ENCODE measurements at places on chromosomes 5 and 9.

DNA sequence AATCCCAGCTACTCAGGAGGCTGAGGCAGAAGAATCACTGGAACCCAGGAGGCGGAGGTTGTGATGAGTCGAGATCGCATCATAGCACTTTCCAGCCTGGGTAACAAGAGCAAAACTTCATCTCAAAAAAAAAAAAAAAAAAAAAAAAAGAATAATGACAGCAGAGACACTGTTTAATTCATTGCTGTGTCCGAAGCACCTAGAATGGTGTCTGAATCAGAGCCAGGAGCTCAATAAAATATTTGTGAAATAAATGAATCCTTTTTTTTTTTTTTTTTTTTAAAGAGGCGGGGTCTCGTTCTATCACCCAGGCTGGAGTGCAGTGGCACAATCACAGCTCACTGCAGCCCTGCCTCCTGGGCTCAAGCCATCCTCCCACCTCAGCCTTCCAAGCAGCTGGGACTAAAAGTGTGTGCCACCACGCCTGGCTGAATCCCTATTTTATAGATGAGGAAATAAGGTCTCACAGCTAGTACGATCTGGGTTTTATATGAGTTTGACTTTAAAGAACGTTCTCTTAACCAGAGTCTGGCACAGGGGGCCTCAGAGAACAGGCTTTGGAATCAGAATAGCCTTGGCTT, 47.8 kb downstream of the THOC3 start:
- DNase-seq, result no peak

DNA sequence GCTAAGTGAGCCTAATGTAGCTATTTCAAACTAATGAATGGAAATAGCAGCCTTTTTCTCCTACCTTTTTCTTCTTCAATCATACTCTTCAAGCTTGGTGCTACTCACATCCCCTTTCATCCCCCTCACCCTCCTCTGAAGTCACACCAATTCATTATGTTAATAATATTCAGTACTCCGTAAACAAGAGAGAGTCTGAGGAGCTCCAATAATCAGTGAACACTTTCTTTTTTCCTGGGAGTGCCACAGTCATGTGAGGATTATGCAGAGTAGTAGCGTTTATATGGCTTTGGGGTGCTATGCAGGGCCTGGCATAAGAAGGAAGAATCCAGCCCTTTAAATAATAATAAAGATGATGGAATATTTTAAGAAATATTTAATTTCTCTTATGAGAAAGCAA, 354.3 kb upstream of the CTNND2 start:
- DNase-seq, result no peak

- no peak for DNase-seq
Observed at GRCh38 chr9:82475584-82476301, 487.2 kb downstream of the SPATA31D1 start.

DNA sequence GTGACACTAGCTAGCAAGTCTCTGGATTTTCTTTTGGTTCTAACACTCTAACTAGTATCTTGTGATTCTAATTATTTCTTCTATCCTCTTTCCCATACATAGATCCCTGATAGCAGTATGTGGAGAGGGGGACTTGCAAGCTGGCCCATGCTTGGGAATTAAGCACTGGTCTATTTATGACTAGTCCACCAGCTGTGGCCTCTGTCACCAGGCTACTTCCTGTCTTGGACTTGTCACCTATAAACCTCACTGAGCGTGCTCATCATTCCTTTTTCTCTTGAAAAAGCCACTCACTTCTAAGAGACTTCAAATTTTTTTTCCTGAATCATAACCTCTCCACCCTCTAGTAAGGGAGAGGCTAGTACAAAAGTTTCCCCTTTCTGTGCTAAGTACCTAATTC, 32.3 kb upstream of the MAMDC2 start:
- no peak for DNase-seq

- DNase-seq, result no peak
Observed at GRCh38 chr5:143101121-143101520, 302.4 kb downstream of the NR3C1 start.

DNA sequence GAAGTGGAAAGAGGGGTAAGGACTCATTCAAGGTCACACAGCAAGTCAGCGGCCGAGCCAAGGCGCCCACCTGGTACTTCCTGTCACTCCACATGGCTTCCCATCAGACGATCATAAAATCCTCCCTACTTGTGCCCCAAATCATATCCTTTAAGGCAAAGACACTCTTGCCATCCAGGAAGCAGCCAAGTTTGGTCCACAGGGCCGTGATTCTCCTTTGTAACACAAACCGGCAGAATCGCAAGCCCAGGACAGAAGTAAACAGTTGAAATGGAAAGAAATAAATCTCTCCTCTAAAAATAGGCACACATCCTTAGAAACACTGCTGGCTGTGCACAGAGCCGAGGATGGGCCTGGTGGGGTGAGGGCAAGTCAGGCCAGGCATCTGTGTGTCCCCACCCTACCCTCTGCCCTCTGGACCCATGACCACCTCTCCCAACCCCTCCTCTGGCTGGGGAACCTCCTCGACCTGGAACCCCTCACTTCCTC, 30.5 kb downstream of the TMOD1 start:
- DNase-seq, result no peak

- DNase-seq, result no peak
Observed at GRCh38 chr5:6398570-6399230, 20.4 kb upstream of the MED10 start.

GRCh38 chr9:7130266-7130820, 372.6 kb downstream of the KDM4C start:
- no peak for DNase-seq

- no peak for DNase-seq
Observed at GRCh38 chr9:22158927-22159346, 149.8 kb upstream of the CDKN2B start.

DNA sequence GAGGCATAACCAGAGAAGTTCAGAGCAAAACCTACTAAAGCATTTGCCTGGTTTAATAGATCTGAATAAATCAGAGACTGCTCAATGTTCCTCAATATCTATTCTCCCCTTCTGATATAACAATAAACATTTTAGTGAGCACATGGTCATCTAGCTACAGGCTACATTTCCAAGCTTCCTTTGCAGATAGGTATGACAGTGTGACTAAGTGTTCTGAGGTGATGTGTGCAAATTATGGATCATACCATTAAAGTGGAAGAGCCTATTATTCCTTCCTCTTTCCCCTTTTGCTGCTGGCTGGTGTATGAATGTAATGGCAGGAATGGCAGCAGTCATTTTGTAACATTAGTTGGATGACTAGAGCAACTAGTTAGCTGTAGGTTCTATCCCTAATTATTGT, 285.8 kb upstream of the RASA1 start:
- no peak for DNase-seq

DNA sequence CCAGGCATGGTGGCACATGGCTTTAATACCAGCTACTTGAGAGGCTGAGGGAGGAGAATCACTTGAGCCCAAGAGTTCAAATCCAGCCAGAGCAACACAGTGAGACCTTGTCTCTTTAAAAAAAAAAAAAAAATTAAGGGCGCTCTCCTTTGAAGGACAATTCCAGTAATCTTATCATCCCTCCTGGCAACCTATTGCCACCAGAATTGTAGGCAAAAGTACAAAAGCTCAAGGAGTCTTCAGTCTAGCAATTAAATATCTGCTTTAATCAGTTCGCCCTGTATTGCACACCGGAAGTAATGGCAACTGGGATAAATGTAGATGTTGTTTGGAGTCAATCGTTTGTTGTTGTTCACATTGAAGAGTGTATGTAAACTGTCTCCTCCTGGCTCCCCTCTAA, 7.7 kb downstream of the SNX18 start:
- no peak for DNase-seq

DNA sequence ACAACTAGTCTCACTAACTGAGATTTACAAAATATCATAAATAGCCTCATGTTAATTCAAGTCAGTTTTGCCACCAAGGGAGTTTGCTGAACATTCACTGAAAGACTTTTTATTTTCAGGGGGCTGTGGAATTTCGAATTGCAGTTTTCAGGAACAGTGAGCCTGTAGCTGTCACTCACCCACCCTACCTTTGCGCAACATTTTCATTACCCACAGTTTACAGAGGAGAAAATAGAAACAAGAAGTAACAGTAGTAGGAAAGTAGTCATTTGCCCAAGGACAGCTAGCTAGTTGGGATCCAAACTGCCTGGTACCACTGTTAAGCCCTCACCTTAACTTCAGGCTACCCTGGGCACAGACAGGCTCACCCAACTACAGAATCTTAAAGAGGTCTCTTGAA, 154.1 kb downstream of the ADAMTS12 start:
- no peak for DNase-seq

DNA sequence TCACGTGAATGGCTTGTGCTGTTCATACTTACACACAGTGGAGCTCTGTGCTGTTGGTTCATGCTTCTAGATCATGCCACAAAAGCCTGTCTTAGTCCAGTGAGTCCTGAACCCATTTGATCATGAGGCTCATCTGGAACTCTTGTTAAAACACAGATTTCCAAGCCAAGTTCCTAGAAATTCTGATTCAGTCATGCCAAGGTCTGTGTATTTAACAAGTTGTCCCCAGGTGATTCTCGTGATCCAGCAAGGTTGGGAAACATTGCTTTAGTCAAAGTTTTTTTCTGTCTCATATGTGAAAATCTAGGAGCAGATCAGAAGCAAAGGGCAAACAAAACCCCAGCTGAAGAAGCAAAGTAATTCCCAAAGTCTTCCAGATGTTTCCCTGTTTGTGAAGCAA, 112.5 kb upstream of the GAS1 start:
- no peak for DNase-seq

DNA sequence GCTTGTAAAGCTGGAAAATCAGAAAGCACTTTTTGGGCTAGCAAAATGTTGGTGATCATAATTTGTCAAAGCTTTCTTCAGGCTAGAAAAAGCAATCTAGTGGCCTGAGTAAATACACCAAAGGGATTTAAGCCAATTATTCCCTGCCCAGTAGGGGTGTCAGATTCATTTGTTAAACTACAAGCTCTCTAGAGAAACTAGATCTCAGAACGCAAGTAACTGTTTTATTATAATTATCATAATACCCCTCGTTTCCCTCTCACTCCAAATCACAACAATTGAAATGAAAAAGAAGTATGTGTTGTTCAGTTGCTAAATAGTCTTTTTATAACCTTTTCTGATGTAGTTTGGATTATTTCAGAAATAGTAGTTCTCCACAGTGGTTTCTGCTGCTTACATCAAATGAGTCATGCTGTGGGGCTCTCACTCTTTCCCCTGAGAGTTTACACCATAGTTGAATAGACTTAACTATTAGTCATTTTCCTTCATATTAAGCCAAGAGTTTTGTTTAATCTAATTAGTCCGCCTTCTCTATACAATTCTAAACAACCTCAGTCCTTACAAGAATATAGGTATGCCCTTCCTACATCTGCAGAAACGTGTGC, 918.6 kb upstream of the DMAC1 start:
- no peak for DNase-seq

GRCh38 chr5:97538912-97539311, 355.9 kb upstream of the RIOK2 start:
- DNase-seq, result no peak

- no peak for DNase-seq
Observed at GRCh38 chr9:126454215-126454614, 127.6 kb downstream of the MVB12B start.

- no peak for DNase-seq
Observed at GRCh38 chr5:81400375-81400774, 6.4 kb upstream of the ACOT12 start.

- DNase-seq, result no peak
Observed at GRCh38 chr5:92518318-92518904, 1062.6 kb downstream of the NR2F1-AS1 start.

- DNase-seq, result no peak
Observed at GRCh38 chr5:921456-922435, 29.1 kb downstream of the TRIP13 start.

GRCh38 chr9:138040446-138041430, 163.2 kb downstream of the CACNA1B start:
- no peak for DNase-seq

- DNase-seq, result no peak
Observed at GRCh38 chr9:76534026-76534425, 75.0 kb downstream of the GCNT1 start.

DNA sequence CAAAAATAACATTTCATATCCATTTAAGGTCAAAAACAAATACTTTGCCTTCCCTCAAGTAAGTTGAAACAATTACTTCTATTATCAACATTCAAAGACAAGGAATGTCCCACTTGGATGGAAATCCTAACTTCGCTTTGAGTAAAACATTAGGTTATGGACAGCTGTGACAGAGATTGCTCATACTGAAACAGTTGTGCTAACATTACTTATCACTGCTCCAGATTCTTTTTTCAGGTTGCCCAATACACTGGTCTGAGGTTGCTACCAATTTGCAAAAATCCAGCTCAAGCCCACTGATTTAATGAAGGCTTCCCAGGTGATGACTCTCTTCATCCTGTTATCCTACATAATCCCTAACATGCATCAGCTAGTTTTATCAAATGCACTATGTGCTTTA, 98.3 kb downstream of the UBAP2 start:
- no peak for DNase-seq

- no peak for DNase-seq
Observed at GRCh38 chr9:122822938-122823337, 5.5 kb downstream of the PDCL start.

DNA sequence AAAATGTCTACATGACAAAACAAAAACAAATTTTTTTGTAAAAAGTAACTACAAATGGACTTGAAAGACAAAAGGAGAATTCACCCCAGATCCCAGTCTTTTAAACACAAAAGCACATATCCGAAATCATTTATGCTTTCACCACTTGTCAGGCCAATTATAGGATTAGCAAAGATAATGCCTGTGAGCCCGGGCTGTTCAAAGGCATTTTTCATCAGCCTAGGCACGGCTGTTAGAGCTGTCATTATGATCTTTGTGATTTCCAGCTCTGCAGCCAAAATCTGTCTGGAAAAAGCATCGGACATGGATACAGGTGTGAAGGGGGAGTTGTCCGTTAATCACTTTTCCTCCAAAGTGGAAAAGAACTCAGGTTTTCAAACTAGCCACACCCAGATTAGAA, 23.6 kb upstream of the RAB14 start:
- no peak for DNase-seq

GRCh38 chr5:157290981-157291711, 25.2 kb downstream of the CYFIP2 start:
- DNase-seq, result no peak

DNA sequence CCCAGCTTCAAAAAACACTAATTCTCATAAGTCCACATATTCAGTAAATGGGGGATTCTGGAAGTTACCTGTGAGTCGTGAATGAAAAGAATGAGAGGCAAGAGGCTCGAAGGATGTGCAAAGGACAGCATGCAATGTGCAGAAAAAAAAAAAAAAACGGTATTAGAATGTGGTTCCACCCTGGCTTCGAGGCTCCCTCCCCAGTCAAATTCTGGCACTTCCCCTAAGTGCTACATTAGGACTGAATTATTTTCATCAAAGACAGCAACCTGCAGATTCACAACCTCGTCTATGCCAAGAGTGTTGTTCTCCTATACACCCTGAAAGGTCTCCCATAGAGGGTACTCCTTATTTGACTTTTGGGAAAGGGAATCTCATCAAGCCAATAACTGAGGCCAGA, 16.5 kb downstream of the CAPSL start:
- no peak for DNase-seq
